ENCODE measurements at places on chromosomes 5 and 9.

DNA sequence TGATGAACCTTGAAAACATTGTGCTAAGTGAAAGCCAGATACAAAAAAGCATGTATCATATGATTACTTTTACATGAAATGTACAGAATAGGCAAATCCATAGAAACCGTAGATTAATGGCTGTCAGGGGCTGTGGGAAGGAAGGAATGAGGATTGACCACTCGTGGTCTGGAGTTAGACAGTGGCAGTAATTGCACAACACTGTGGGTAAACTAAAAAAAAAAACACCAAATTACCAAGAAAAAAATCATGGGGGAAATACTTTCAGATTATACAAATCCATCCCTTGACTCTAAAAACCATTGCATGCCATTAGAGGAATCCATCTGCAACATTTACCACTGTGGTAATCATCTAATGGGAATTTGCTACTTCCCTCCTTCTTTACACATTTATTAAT lies 140.0 kb downstream of the SIL1 start:
- peak; percentile 68 for DNase-seq

- no peak for DNase-seq
Observed at GRCh38 chr9:89781838-89782540, 177.2 kb downstream of the GADD45G start.

DNA sequence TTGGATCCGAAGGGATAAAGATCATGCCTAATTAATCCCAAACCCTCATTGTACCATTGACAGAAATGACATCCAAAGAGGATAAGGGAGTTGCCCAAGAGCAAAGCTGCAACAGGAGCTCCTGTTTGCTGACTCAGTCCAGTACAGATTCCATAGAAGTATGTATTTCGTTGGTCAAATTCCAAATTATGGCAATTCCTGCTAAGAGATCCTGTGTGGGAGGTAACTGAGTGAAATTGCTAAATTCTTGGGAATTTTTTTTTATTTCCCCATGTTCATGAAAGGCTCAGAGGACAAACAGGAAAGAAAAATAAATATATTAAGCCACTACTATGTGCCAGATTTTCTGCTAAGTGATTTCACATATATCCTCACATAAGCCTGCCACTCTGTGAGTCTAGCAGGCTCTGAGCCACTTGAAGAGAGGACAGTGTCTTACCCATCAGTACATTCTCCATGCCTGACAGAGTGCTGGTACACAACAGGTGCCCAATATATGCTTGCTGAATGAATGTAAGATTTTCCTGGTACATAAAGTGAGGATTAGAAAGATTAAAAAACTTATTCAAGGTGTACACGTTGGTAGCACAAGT lies 132.7 kb downstream of the GLIS3 start:
- DNase-seq, result peak; percentile 91

DNA sequence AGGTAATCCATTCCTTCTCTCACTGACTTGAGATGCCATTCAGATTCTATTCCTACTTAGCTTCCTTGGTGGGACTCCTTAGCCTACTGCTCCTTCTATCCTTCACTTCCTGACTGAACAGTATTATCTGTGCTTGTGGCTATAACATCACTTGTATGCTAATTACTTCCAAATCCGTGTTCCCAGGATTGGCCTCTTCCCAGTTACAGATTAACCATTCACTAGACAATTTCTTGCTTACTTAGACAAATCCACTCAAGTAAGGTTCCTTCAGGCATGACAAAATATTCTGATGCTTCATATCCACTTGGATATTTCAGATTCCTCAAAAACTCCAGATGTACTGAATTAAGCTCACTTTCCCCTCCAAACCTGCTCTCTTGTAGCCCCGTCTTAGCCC lies 18.3 kb downstream of the LIFR start:
- no peak for DNase-seq

GRCh38 chr5:82707741-82708140 lies 369.5 kb downstream of the TMEM167A start:
- no peak for DNase-seq

DNA sequence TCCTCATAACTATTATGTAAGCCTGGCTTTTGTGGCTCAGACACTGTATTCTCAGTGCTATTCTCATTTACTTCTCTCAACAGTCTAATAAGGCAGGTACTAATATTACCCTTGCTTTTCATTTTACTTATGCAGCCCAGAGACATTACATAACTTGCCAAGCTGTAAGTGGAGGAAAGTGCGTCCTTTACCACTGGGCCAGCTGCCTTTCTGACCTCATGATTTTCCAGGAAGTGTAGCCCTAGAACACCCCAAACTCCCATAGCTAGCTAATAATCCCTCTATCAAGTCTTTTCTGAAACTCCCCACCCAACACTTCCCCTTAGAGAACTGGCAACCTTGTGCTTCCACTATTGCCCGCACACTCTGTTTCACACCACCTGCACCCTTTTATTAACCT lies 192.9 kb upstream of the HMHB1 start:
- no peak for DNase-seq

GRCh38 chr5:5364932-5365331 lies 57.5 kb upstream of the ICE1 start:
- no peak for DNase-seq

DNA sequence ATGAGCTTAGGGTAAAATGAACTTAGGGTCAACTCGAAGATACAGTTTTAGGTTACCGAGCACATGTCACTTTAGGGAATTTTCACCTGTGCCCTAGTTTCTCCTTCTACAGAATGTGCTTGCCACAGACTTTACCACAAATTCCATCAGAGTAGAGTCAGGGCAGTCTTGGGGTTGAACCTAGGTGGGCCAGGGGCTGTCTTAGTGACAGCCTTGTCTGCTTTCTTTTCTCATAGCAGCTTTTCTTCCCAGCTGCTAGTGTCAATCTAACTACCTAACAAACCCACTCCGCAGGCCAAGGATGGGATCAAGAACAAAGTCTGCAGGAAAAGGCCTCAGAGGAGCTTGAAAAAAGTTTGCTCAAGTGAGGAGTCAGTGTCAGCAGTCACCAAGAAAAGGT lies 458.1 kb upstream of the CDH18 start:
- DNase-seq, result no peak

- DNase-seq, result no peak
Observed at GRCh38 chr5:142275496-142275895, 49.3 kb downstream of the SPRY4 start.

DNA sequence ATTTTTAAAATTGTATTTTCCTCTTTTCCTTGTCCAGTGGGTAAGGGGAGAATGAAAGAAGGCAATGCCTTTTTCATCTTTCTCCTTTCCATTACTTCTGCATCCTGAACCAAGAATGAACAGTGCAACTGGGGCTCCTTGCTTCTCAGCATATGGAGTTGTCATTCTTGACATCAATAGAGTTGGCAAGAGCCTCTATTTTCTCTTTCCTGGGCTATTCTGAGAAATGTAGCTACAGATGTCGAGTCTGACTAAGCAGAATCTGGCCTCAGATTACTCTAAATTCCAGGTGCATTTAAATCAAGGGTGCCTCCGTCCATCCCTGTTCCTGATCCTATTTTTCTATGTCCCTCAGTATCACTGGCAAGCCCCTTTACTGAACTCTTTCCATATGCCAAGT lies 244.8 kb downstream of the GLIS3 start:
- no peak for DNase-seq

DNA sequence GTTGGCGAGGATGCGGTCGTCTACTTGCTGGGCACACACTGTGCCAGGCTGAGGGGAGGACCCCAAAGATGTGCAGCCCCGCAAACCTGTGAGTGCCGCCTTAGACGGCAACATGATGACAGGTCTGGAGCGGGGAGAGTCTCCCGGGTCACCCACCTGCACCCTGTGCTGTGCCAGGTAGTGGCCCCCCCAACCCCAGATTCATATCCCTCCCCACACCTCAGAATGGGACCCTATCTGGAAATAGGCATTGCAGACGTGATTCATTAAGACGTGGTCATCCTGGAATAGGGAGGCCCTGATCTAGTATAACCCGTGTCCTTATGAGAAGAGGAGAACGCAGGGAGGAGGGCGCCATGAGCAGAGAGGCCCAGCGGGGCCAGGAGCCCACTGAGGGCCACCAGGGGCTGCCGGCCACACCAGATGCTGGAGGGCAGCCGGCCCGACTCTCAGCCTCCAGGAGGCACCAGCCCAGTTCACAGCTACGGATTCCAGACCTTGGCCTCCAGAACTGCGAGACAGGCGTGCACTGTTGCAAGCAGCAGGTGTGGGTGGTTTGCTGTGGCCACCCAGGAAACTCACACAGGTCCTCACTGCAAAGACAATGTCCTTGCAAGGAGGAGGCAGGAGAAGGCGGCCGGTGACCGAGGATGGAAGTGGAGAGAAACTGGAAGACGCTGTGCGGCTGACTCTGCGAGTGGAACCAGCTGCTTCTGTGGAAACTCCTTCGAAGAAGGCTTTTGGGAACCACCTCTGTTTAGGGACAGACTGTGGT lies 131.9 kb upstream of the LPCAT1 start:
- no peak for DNase-seq

DNA sequence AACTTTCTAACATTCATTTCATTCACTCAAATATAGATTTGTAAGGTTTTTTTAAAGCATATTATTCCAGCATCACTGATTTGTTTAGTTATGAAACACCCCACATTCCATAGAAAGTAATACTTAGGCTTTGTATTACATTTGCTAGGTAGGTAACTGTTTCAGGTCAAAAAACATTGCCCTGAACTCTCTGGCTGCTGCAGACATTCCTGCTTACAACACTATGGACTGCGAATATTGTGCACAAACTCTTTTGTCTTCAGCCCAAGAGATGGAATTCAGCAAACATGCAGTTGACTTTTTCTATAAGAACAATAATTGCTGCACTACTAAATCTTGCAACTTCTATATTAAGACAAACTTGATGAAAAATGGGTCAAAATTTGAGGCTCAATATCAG lies 301.0 kb downstream of the ARL15 start:
- no peak for DNase-seq

GRCh38 chr5:143347698-143348344 lies 55.7 kb downstream of the NR3C1 start:
- no peak for DNase-seq

- no peak for DNase-seq
Observed at GRCh38 chr9:133141833-133142595, 21.0 kb upstream of the RALGDS start.

- peak; percentile 59 for DNase-seq
Observed at GRCh38 chr9:3441197-3441816, 84.5 kb downstream of the RFX3 start.

DNA sequence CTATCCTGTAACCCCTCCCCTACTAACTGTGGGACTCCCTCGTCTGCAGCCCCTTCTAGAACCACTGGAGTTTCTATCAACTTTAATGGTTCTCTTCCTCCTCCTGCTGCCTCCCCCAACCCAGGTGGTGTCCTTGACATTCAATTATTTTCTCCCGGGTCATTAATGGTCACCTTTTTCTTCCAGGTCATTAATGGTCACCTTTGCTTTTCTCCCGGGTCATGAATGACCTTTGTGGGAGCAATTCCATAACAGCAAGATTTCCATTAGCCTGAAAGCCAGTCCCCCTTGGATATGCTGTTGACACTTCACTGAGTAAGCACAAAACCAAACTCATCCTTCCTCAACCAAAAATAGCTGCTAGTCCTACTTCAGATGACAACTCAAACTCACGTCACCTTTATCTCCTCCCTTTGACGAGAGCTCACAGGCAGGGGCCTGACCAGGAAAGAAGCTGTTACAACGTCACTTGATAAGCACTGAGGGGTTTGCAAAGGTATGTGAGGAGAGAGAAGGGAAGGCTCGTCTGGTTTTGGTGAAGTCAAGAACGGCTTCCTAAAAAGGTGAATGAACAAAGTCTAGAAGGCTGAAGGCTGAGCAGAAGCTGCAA lies 10.9 kb downstream of the CCDC127 start:
- no peak for DNase-seq

DNA sequence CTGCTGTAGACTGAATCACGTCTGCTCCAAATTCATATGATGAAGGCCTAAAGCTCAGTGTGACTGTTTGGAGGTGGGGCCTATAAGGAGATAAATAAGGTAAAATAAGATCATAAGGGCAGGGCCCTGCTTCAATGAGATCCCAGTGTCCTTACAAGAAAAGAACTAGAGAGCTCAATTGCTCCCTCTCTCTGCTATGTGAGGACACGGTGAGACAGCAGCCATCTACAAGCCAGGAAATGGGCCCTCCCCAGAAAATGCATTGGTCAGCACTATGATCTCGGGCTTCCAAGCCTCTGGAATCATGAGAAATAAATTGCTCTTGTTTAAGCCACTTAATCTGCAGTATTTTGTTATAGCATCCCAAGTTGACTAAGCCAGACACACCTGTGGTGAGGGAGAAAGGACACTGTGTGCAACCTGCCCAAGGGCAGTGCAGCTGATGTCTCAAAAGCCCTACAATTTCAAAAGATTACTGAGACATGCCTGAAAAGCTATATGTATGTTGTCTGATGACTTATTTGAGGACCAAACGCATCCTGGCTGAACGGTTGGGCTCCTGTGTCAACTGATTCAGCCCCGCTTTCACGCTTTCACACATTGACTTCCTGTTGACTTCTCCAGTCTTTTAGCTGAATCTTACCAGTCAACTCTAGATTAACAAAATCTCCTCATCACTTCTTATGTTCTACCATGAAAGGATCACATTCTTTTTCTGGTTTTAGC lies 13.2 kb downstream of the GZMK start:
- peak; percentile 36 for DNase-seq

DNA sequence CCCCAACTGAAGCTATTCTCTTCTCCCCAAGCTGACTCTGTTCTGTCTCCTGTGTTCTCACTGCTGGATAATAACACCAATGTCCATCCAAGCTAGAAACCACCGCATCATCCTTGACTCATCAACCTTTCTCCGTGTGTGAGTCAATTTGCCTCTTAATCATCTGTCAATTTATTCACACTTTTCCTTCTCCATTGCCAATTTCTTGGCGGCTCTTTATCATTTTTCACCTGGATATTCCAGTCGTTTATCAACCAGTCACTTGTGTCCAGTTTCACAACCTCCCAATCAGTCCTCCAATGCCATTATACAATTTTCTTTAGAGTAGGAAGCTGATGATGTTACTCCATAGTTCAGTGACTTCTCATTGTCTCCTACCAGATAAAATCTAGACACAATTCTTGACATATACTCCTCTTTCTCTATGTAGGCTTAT lies 45.4 kb upstream of the LIFR start:
- peak; percentile 68 for DNase-seq

GRCh38 chr9:89778100-89779090 lies 173.6 kb downstream of the GADD45G start:
- no peak for DNase-seq

DNA sequence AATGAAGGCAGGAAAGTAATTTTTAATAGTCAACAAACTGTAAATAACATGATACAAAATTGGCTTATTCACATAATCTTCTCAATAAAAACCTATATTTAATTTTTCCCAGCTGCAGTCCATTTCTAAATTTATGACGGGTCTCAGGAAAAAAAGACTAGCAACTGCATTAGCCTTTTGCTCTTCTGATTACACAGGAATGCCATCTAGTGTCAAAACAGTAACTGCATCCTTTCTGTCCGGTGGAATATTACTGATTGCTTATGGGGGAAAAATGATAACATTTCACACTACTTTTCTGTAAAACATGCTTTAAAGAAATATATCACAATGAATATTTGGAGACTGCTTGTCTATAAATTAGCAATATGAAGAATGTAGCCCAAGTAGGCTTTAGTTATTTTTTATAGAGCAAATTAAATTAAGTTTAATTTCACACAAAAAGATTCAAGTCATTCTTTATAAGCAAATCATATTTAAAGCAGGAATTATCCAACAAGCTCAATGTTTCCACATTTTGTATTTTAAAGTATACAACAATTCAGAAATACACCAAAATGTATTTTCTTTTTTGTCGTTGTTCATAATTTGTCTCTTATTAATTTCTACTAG lies 534.7 kb downstream of the CDH10 start:
- DNase-seq, result peak; percentile 12
